Right hindlimb (tissue), 1 donor: ENCODE measurements at places on chromosomes 1 and 21.
A peak's percentile ranks its signal among the peaks of the same experiment; 100 is the strongest.

- no peak for DNase-seq
Measured at GRCh38 chr1:89620664-89621063, 12.3 kb upstream of the LRRC8C start.

DNA sequence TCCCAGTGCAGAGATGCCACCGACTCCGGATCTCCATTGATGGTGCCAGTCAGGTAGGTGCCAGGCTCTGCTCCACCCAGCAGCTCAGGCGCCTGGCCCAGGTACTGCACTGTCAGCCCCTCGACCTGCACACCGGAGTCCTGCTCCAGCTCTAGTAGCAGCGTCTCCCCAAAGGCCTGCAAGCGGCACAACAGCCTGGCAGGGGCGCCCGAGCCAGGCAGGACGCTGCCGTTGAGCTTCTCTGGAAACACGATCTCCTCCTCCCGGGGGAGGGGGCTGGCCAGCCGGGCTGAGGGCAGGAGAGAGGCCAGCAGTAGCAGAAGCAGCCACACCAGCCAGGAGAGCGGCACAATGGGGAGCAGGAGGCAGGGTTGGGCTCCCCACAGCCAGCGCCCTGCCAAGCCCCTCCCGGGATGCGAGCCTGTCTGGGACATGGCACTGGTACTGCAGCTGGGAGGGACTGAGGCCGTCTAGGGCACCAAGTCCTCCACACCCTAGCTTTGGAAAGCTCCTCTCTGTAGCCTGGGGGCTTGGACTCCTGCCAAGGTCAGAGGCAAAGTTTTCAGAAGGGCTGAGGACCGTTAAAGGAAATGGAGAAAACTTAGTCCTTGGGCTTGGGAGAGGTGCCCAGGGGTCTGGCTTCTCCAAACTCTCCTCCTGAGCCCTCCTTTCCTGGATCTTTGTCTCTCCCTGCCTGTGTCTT is 509 bp downstream of the ADAMTS4 start:
- DNase-seq, result peak; percentile 82

- no peak for DNase-seq
Measured at GRCh38 chr1:62746086-62746808, 37.7 kb upstream of the ATG4C start.

DNA sequence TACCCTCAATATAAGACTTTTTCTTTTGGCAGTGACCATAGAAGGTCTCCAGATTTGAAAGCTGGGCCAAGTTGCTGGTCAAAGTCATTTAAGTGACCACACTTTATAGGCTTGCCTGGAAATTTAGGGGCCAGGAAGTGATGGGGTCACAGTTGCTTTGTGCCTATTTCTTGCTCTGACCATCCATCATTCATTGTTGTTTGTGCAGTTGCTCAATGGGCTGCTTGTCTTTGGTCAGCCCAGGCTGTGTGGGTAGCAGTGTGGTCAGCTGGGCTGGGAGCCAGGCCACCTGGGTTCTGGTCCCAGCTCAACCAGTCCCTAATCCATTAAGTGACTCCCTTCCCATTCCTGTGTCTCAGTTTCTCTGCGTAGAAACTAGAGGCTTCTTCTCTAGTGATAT is 2.1 kb upstream of the OTUD7B start:
- peak; percentile 36 for DNase-seq

DNA sequence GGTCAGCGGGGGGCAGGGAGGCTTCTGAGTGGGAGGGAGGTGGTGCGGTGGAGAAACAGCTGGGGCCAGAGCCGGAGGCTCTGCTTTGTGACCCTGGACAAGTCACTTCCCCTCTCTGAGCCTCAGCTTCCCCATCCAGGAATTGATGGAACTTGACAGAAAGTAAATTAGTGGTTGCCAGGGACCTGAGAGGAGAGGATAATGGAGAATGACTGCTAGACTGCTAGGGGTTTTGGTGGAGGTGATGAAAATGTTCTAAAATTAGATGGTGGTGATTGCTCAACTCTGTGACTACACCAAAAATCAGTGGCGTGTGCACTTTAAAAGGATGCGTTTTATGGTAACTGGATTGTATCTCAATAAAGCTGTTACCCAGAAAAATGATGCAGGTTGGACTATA is 100.9 kb downstream of the ARHGEF10L start:
- DNase-seq, result no peak

DNA sequence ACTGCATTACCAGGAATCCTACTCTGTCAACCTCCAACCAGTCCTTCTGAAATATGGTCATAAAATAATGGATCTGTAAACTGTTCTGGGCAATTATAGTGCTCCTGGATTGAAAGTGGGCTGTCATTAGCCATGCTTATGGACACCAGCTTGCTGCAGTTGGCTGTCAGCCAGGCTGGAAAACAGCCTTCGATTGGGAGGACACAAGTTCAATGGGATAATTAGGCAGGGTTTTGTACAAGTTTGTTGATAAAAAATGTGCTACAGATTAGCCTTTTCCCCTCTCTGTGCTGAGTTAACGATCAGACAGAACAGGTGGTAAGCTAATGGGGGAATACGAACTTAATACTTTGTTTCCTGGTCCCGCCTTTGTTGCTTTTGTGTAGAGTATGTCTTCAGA is 413.9 kb downstream of the DUSP10 start:
- DNase-seq, result no peak

DNA sequence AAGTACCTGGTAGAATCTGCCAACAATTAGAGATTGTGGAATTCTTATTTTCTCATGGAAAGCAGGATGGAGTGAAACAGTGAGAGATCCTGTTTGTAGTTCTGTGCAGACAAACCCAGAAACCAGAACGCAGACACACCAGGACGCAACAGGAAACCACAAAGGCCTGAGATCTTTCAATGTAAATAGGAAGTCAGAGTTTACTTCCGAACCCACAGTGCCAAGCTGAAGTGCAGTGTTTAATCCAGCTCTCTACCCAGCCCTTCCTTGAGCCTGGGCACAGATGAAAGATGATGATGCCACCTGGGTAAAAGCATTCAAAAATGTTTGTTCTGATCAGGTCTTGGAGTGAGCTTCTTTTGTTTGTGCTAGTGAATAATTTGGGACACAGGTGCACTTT is 244.2 kb upstream of the HOOK1 start:
- DNase-seq, result no peak

GRCh38 chr1:6292102-6292501 is 31.2 kb upstream of the GPR153 start:
- peak; percentile 60 for DNase-seq

DNA sequence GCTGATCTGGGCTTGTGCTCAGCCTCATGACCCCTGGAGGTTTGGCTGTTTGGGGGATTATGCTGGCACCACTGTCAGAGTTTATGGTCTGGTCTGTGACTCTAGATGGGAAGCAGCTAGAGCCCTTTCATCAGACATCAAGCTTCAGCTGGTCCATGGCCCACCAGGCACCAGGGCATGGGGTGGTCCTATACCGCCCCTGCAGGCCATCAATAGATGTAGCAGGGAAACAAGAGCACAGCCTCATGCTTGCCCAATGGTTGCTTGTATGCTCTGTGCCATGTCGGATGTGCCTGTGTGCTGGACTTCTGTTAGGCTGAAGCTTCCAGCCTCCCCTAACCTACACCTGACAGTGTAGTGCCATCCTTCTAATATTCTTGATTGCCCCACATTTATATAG is 71.1 kb upstream of the CD34 start:
- no peak for DNase-seq

DNA sequence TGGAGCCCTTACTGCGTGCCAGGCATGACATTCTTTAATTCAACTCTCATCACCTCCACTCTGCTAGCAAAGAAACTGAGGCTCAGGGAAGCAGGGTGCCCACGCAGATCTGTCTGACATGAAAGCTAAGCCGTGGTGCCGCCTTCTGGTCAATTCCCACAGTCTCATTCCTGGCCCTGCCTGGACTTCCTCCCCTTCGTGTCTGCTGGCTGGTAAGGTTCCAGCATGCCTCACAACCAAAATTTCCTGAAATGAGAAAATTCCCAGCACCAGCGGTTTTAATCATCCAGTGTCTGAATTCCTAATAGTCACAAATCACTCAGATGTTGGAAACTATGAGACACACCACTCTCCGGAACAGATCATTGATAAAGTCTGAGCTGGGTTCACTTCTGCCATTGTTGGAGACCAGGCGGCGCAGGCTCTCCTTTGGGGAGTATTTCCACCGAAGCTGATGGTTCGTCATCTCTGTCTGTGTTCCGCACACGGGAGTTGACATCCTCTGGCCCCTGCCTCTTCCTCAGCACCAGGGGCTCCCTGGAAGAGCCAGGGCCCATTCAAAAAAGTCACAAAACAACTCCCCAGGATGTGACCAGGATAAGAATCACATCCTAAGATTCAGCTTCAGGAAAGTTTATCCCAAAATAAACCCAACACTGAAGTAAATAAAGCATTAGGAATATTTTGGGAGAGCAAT is 167.7 kb downstream of the PLPP3 start:
- DNase-seq, result no peak

DNA sequence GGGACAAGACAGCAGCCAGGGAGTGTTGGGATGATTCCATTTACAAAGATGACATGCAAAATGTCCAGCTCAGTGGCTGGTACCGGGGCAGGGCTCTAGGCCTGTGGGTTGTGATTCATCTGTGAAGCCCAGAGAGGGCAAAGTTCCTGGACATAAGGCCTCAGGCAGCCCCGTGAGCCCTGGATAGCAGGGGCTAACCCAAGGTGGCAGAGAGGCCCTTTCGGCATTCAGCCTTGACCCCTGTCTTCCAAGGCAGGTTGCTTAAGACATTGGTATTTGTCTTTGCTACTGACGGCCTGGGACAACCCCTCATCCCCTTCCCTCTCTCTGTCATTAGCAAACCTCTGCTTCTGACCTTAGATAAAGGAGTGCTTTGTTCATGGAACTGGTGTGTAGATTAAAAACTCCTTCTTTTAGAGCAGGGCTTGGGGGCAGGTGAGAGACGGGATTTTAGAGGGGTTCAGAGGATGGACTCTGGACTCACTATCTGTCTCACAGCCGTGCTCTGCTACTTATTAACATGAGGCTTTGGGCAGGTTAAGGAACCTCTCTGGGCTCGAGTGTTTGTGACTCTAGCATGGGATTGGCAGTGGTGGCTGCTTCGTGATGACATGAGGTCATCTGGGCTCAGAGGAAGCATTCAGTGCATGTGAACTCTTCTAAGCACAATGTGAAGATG is 36.3 kb downstream of the TMEM51 start:
- DNase-seq, result no peak

DNA sequence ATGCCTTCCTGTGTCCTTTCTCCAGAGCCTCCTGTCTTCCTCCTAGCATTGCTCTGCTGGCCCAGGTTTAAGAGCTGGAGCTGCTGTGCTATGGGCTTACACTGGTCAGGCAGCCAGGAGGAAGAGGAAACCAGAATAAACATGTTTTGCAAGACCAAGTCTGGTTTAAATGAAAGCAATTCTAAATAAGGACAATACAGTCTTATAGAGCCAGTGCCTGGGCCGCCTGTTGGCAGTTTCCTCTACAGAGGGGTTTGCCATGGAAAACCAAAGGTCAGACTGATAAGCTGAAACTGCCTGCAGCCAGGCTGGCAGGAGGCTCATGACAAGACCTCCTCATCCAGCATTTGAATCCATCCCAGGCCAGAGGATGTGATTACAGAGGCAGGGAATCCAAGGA is 92.9 kb upstream of the FGGY start:
- no peak for DNase-seq

DNA sequence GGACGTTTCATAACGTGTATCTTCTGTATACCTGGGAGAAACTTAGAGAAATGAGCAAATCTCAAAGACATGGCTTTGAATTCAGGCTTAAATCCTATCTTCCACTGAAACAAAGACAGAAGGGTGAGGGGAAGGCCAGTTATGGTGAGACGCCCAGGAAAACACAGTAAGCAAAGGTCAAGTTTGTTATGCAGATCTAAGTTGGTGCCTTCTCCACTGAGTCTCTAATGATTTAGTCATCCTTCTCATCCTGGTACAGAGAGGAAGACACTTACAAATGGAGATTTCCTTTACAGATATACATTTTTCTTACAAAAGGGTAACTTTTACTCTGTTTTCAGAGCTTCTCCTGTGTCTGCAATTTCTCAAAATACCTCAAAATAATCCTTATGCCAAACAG is 64.4 kb downstream of the MAP3K7CL start:
- DNase-seq, result no peak

- no peak for DNase-seq
Measured at GRCh38 chr1:241553886-241554592, 21.9 kb downstream of the KMO start.

DNA sequence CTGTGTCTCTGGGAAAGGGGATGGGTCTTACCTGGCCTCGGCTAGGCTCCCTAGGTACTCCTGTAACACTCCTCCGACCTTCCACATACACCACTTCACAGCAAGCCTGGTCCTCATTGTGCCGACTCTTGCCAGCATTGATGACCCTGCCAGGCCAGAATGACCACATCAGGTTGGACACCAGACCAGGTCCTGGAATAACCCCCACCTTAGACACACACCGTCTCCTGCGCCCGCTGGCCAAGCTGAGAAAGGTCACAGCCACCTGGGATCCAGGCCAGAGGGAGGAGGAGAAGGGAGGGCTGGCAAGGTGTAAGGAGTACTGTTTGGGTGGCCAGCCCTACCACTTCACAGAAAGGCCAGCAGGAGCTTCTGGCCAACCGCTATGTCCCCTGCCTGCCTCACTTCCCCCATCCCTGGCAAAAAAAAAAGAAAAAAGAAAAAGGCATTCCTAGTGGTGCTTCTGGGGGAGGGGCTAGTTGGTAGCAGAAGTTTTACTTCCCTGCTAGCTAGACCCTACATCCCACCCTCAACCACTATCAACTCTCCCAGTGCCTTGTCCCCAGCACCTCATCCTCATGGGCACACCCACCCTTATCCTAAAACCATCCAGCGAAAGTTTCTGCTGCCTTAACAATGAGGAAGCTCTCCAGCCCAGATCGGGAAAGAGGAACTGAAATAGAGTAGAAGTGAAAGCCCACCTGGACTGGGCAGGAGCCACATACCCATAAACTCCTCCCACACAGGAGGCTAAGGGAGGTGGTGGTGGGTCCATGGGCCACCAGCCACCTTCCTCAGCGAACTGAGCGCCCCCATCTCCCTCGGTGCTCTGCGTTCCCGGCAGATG is 1.4 kb downstream of the PPM1J start:
- peak; percentile 26 for DNase-seq

DNA sequence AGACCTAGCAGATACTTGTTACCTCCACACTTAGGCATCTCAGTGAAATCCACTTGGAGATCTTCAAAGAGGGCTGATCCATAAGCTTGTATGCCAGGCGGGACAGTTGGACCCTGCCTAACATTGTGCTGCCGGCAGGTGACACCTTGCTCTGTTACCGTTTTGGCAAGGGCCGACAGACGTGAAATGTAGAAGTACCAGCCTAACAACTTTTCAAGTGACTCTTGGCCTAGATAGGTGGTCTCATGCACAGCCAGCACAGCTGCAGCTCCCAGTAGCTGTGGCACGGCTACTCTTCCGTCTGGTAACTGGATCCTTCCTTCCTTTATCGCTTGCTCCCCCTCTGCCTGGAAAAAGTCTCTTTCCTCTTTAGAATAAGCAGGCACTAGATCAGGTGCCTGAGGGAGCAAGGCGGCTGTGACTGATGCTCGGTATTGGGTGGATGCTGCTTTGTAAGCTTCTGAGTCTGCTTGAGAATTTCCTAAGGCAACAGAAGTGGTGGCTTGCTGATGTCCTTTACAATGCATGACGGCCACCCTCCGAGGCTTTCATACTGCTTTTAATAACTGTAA is 713.5 kb downstream of the AMY1C start:
- no peak for DNase-seq

- no peak for DNase-seq
Measured at GRCh38 chr1:175632667-175633066, 110.7 kb downstream of the TNR start.

GRCh38 chr1:230694991-230695390 is 18.9 kb downstream of the AGT start:
- no peak for DNase-seq
